ENCODE measurements at places on chromosomes 4 and X.

DNA sequence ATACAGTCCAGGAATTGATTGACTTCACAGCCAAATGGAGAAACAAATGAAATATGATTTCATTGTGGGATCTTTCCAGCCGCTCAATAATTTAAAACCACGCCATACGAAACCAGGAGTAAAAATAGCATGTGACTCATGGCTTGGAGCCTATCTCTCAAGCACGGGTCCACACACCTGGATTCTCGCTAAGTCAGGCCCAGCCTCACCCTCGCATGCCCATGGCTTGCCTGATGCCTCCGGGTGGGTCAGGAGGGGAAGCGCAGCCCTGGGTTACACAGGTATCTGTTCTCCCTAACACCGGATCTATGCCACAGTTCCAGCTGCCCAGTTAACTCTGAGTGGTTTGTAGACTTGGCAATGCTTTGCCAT, 5.6 kb upstream of the ABLIM2 start:
- no peak for DNase-seq

DNA sequence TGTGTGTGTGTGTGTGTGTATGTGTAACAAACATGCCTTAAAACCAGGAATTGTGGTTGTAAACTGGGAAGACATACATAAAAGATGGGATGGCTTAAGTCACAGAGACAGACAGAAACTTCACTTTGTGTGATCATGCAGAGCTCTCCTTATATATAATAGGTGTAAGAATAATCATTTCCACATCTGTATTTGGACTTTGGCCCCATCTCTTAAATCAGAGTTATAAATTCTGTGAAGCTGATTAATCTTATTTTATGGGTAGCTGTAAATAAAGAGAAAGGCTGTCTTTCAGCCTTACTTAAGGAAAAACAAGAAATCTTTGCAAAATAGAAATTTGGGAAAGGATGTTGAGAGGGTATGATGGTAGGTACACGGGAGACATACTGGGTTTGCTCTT, 174.6 kb upstream of the PITX2 start:
- DNase-seq, result no peak

DNA sequence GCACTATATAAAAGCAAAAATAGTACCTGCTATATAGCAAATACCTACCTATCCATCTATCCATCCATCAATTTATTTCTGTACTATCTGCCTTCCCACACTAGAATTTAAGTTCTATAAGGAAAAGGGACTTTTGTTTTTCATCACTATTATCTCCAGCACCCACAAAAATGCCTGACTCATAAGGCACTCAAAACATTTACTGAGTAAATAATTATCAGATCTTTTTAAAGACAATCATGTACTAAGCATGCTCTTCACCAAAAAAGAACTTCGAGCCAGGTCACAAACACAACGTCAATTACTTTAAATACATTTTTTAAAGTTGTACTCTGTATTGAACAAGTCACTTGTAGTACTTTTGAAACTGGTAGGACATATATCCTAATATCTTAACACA, 119.9 kb downstream of the FBXW7 start:
- DNase-seq, result no peak

- DNase-seq, result no peak
Observed at GRCh38 chr4:52076731-52077130, 25.6 kb downstream of the SPATA18 start.

GRCh38 chr4:1985294-1985693, 23.5 kb downstream of the NELFA start:
- no peak for DNase-seq

DNA sequence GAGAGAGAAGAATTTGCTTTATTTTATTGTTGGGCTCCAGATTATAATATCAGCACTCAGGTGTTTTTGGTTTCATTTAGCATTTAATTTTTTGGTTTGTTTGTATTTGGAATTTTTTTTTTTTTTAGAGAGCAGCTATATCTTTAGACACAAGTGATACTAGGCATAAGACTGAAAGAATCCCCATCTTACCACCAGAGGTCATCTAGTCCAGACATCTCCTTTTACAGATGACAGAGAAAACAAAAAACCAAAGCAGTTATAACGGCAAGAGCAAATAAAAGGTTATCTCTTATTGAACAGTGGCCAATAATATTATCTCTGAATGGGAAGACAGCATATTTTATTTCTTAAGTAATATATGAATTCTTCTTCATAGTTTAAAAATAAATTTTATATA, 22.8 kb downstream of the USP38 start:
- DNase-seq, result no peak

DNA sequence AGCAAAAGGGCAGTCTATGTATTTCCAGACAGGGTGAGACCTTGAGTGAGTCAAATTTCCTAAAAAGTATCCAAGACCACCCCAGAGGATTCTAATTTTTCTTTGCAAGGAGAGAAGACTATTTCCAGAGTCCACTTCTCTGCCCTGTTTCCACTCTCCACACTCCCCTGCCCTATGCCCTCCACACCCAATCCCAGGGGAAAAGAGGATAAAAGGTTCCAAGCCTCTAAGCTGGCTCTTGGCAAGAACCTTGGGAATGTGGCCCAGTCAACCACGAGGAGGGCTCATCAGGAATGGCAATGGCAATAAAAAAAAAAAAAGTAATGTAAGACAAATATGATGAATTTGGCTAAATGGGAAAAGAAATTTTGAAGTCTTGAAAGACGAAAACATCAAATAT, 65.9 kb downstream of the SRPX start:
- DNase-seq, result no peak

DNA sequence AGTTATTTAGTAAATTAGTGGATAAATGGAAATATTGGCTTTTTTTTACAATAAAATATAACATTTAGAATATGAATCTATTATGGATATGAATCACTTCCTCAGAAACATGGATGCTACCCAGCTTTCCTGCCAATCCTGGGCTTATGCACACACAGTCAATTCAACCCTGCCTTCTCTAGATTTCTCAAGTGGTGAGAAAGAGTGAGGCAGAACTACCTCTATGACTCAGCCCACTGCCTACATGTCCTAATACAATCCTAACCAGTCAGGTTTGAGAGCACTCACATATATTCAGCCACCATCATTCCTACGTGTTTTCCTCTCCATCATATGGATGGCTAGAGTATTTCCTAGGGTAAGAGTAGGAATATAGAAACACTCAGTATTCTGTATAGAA, 91.1 kb upstream of the ANKRD50 start:
- no peak for DNase-seq

- DNase-seq, result no peak
Observed at GRCh38 chr4:128711361-128711760, 98.1 kb upstream of the JADE1 start.

DNA sequence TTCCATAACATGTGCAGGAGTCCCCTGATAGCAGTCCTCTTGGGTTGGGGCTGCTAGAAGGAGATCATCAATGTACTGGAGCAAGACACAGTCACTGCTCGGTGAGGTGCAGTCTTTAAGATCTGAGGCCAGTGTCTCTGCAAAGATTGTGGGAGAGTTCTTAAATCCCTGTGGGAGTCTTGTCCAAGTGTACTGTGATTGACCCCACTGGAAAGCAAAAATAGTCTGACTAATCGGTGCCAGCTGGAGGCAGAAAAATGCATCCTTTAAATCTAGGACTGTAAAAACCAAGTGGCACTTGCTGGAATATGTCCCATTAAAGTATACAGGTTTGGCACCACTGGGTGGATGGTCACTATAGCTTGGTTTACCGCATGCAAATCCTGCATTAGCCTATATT, 31.1 kb downstream of the SULT1E1 start:
- DNase-seq, result no peak

GRCh38 chrX:37509349-37509748, 62.1 kb upstream of the LANCL3 start:
- no peak for DNase-seq

GRCh38 chr4:15756361-15756861, 21.7 kb upstream of the CD38 start:
- DNase-seq, result peak; percentile 98

DNA sequence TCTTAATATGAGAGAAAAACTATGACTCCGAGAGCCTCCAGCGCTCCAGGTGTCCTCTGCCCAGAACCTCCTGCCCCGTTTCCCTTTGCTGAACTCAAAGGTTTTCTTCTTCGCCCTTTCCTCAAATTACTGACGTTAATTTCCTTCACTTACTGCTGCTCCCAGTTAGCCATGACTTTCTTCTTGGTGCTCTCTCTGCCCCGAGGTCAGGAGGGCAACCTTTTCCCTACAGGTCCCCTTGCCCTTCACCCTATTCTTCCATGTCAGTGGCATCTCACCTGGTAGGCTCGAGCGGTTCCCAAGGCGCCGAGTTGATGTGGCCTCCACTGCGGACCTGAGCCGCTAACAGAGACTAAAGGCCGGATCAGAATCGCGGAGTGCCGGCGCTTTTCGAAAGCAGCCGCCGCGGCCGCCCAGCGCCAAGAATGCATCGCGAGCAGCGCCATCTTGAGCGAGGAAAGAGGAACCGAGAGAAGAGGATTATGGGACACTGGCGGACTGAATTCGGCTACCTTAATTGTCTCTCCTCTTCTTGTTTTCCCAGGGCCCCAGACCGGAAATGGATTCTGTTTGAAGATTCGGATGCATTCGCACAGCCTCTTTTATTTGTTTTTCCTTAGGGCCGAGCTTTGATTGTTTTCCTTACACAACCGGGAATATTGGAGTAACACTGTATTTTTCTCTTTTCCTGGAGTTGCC, at the start of gene ABCB7:
ABCB7 (minus strand) TSS at position 457 of the 699 bp plus-strand sequence; CDS start at position 446, 11 bp downstream.
- DNase-seq, result no peak

DNA sequence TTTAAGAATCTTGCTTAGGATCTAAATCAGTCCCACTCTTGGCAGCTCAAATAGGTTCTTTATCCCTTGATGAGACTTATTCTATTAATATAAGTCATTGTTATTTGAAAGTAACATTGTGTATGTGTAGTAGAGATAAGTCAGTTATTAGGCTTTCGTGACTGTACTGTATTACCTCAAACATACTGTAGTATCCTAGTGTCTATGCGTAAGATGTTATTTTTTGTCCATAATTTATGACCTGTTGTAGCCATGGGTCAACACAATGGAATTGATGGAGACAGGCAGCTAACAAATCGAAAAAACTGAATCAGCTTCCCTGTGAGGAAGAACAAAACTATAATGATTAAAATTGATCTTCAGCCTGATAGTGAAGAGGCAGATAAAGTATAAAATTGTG, 41.8 kb downstream of the CLCN3 start:
- no peak for DNase-seq

GRCh38 chrX:142702749-142703148, 323.0 kb upstream of the SPANXN4 start:
- DNase-seq, result no peak

- DNase-seq, result peak; percentile 36
Observed at GRCh38 chr4:98728433-98728832, 70.0 kb upstream of the TSPAN5 start.

DNA sequence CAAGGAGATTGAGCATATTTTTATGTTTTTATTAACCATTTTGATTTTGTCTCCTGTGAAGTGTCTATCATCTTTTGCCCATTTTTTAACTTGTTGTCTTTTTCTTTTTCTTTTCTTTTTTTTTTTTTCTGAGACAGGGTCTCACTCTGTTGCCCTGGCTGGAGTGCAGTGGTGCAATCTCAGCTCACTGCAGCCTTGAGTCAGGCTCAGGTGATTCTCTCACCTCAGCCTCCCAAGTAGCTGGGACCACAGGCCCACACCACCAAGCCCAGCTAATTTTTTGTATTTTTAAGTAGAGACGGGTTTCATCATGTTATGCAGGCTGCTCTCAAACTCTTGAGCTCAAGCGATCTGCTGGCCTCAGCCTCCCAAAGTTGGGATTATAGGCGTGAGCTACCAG, 4.6 kb upstream of the ADD1 start:
- DNase-seq, result no peak

DNA sequence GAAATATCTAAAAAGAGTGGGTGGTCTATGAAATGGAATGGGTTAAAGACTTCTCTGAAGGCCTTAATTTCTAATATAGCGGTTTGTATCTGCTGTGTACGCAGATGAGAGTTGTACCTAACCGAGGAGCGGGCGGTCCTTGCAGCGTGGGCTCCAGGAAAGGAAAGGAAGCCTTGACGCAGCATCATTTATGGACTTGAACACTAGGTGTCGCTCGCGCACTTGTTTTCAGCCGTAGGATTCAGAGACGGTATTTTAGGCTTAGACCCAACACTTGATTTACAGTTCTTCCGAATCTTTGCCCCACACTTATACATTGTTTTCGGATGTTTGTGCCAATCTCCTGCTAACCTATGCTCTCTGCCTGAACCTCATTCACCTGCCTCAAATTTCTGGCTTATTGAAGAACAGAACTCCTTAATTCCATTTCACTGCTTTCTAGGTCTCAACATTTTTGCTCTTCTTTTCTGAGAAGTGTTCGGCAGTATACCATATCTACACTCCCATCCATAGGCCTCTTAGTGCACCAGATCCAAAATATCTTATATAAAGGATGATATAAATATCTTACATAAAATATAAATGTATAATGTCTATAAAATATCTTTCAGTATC, 48.9 kb upstream of the AADAT start:
- DNase-seq, result peak; percentile 52

- DNase-seq, result no peak
Observed at GRCh38 chrX:117998171-117998570, 118.4 kb downstream of the KLHL13 start.

DNA sequence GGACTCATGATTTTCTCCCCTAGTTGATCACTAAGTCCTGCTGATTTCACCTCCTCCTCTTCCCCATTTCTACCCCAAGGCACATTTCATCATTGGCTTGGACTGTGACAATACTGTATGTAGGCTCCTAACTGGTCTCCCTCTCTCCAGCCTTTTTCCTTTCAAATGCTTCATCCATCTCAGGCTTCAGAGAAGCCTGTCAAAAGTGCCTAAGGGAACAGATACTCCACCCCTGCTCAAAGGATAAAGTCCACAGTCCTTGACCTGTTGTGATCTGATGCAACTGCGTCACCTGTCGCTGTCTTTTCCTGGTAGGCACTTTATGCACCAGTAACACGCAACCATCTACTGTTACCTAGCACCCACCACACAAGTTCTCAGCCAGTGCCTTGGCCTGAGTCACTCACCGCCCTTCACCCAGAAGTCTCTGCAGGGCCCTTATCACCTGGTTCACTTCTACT, 12.8 kb downstream of the SCARB2 start:
- DNase-seq, result no peak

DNA sequence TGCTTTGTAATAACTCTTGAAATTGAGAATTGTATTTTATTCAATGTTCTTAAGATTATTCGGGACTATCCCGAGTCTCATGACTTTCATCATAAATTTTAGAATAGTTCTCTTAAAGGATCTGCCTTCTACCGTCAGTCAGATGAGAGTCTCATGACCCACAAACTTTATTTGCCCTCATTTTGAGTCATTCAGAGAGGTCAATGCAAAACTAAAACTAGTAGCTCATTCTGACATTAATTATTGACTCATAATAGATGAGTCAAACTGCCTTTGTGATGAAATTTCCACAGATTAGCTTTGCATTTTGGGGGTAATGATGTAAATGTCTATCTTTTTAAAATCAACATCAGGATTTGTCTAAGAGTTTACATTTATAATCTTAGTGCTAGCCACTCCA, 1527.3 kb downstream of the TECRL start:
- DNase-seq, result no peak

- DNase-seq, result no peak
Observed at GRCh38 chr4:156537286-156537685, 434.3 kb downstream of the PDGFC start.

- no peak for DNase-seq
Observed at GRCh38 chrX:135923353-135923752, 29.8 kb downstream of the SAGE1 start.

Measured in AML-193 (cell line).